Lower leg skin (tissue), 4 donors: ENCODE measurements at places on chromosomes 2 and 18.
A peak's percentile ranks its signal among the peaks of the same experiment; 100 is the strongest.

DNA sequence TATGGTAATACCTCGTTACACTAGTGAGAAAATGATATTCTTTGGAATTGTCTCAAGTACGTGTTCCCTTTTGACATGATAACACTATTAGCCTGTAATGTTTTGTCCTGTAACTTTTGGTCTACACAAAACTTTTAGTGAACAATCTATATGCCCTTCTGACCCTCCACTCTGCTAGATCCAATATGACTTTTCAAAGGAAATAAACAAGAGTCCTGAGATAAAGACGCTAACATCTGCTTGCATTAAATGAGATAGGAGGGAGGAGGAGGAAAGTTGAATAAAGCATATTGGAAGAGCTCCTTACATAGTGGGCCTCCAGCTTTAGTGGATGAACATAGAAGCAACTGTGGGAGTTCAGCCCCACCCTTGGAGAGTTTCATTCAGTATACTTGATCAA lies 83.3 kb upstream of the CAVIN2 start:
- DNase-seq: no peak

GRCh38 chr2:222731201-222731621 lies 59.8 kb downstream of the MOGAT1 start:
- no peak for DNase-seq

DNA sequence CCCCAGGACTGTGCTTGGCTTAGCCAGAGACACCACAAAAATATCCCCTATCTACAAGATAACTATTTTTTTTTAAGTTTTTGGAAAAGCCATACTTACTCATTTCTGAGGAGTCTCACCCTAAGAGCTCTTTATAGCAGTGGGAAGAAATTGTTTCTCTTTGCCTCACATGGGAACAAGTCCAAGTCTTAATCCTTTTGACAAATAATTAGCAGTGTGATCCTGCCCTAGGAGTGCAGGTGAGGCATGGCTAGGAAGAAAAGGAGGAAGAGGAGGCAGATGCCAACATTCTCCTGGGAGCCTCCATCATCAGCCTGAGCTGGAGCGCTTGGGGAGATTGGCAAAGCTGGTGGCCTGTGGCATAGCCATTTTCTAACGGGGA lies 115.6 kb downstream of the STPG4 start:
- DNase-seq: no peak

DNA sequence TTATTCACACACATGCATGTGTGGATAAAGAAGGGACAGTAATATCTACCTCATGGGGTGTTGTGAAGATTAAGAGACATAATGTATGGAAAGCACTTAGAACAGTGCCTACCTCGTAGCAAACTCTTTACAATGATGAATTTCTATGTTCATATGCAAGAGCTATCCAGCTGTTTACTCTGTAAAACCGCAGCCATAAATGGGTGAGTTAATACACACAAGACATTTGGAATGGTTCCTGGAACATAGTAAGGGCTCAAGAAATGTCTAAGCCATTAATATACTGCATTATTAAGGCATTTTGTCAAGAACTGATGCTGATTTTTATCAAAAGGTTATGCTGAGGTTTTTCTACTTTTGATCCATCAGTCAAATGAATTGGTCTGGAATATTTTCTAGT lies 1076.2 kb downstream of the TSN start:
- no peak for DNase-seq

GRCh38 chr18:53603276-53603675 lies 621.2 kb downstream of the MBD2 start:
- DNase-seq: no peak

DNA sequence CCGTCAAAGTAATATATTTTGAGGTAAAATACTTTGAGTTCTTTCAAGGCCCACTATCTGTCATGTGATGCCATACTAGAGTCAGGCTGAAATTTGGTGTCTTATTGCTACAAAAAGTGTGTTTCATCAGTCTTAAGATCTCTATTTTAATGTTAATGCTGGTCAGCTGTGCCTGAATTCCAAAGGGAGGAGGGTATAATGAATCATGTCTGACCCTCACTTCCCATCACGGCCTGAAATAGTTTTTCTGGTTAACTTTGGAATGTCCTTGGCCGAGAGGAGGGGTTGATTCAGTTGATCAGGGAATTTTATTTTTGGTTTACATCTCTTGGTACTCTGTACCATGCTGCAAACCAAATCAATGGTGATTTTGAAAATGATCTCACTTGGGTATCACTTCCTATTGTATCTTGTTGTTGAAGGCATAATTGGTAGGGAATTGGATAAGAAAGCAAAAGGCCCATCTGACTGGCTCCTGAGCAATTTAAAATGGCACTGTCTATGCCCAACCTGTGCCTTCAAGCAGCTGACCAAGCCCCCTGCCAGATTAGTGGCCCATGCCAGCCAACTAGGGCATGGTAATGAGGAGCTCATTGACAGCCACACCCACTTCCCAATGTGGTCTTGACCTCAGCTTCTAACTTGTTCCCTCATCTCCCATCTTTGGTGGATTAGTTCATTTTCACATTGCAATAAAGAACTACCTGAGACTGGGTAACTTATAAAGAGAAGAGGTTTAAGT lies 6.1 kb upstream of the SLC35F5 start:
- no peak for DNase-seq

DNA sequence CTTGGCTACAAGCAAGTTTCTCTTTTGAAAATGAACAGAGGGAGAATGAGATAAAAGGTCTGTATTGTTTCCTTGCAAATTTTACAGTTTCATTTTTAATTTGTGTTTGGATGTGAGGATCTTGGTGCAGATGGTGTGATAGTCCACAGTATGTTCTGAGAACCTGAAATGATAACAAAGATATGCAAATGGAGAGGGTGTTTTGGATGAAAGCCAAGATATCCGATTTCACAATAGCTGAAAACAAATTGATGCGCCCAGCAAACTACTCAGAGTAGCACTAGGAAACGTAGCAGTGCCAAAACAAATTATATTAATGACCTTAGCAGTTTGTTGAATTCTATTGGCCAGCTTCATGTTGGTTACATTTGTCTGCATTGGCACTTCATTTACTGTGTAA lies 683.5 kb downstream of the TMEM182 start:
- DNase-seq: no peak

- DNase-seq: no peak
Measured at GRCh38 chr2:24914713-24915112, 5.3 kb downstream of the ADCY3 start.

GRCh38 chr2:222776792-222777191 lies 84.0 kb upstream of the ACSL3 start:
- DNase-seq: no peak

DNA sequence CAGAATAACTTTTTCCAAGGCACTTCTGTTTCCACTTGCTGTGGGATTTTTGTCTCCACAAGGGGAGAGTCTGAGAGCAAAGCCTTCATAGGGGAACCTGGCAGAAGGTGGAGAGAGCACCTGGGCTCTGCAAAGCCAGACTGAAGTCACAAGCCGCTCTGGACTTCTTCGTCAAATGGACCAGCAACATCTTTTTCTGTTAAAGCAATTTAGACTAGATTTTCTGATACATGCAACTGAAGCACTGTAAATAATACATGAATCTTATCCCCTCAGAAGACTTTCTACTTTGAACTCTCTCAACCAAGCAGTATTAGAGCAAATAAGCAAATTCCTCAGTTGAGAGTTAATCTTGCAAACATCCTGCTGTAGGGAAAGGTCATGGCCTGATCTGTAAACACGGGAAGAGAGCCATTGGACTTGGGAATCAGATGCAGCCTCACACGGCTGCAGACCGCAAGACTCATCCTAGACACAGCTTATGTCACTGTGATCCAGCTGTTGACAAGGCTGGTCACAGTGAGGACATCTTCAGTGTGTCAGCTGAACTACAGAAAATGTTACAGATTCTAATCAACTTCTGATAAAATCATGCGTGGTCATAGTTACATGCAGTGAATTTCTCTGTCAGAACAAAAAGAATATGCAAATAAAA lies 3.2 kb downstream of the SH3YL1 start:
- no peak for DNase-seq

GRCh38 chr18:62715436-62715758 lies at the start of gene PHLPP1:
PHLPP1 (plus strand) TSS chr18:62715541; CDS start chr18:62715684, 143 bp downstream.
- no peak for DNase-seq

DNA sequence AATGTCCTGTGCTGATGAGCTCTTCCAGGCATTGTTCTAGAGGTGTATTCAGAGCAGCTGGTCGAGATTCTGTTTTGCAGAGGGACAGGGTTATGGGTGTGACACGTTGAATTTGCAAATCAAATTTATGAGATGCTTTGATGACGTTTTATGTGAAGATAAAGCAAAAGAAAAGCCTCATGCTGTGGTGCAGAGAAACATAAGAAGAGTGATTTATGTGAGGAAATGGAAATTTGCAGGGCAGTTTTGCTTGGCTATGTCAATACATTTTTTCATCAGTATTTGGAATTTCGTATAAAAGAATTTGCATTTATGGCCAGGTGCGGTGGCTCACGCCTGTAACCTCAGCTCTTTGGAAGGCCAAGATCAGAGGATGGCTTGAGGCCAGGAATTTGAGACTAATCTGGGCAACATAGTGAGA lies 36.4 kb downstream of the TSN start:
- DNase-seq: no peak

DNA sequence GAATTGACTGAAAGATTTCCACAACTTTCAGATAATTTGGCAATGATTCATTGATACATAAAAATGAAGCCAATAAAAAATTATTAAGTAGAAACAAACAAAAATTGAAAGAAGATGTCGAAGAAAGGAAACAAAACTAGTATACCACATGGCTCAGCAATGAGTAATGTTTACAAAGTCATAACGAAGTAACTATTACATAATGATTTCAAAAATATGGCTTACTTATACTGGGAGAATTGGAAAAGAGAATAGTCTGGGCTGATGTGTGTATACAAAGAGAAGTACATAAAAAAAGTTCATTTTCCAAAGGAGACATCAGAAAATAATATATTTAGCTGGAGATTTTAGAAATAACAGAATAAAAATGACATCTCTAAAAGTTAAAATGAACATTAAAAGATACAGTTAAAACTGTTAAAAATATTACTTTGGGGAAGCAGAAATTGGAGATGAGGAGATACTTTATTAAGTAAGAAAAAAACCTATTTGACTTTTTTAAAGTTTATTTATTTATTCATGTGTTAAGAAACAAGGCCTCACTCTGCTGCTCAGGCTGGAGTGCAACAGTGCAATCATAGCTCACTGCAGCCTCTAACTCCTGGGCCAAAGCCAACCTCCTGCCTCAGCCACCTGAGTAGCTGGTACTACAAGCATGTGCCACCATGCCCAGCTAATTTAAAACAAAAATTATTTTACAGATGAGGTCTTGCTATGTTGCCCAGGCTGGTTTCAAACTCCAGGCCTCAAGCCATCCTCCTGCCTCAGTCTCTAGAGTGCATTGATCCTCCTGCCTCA lies 409.7 kb upstream of the PIK3C3 start:
- DNase-seq: no peak

DNA sequence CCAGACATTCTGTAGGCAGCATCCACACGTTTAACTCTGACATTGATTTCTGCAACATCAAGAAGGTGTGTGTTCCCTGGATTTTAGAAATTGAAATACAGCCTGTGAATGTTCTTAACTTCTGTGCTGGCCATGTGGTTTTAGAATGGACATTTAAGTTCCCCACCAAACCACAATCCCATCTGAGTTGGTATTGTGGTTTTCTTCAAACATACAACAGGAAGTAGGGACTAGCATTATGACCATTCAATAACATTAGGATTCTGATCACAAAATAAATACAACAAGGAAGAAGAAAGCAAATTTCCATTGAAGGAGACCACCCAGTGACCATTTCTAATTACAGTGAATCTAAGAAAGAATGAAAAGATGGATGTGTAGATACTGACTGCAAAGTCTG lies 51.2 kb downstream of the MAP3K20 start:
- DNase-seq: no peak

DNA sequence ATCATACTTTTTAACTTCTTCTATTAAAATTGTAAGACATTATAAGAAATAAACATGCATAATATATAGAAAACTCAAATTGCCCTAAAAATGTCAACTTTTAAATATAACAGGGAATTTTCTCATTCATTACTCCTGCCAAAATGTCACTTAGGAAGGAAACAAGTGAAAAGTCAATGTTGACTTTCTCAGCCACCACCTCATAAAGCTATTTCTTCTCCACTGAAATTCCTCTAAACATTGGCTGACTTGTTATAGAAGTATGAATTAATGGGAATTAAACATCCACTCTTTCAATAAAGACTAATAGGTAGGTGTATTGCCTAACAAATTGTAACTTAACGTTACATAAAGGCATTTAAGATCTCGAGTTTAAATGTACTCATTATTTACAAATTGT lies 499.7 kb upstream of the SYT4 start:
- no peak for DNase-seq

DNA sequence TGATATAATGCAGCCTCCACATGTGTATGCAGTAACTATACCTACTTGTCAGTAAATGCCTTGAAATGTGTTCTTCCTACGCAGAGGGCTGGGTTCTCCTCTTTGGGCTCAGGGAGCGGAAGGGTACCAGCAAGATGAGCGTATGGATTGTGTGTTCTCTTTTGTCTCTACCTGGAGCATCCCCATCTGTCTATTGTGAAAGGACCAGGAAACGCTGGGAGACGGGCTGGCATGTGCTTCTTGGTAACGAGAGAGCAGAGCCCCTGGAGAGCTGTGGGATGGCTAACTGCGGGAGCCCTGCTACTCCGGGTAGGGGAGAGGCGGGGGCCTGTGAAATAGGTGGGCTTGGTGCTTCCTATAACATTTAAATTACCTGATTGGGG lies 80.9 kb downstream of the BCL2 start:
- no peak for DNase-seq

GRCh38 chr2:100615886-100616285 lies 53.1 kb downstream of the PDCL3 start:
- DNase-seq: peak; percentile 70

DNA sequence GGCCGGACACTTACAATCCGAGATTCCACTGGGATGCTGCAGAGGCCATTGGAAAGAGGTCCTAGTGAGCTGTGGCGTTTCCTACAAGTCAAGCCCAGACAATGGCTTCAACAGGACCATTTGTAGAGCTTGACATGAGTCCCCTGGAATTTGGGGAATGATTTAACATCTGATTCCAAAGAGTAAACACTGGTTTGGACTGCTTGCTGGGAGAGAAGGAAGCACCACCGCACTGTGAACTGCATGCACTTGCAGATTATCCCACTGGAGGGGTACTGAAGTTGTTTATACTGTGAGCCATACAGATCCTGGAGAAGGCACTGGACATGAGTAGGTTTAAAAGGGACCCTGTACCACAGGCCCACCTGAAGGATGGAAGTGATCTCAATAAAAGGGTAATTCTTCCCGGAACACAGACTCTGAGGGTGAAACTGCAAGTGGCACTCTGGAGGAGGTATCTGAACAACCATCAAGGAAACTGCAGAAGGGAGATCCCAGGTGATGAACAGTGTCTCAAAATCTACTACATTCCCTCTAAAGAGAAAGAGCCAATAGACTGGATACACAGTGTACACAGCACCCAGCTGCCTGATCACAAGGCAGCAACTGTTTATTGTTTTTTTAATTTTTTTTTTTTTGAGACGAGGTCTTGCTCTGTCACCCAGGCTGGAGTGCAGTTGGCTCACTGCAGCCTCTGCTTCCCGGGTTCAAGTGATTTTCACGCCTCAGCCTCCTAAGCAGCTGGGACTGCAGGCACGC lies 4.3 kb upstream of the RAB6C start:
- DNase-seq: no peak

GRCh38 chr2:15886231-15886630 lies 54.1 kb upstream of the MYCN start:
- DNase-seq: no peak

- DNase-seq: peak; percentile 76
Measured at GRCh38 chr18:13258921-13259320, 40.4 kb downstream of the LDLRAD4 start.

GRCh38 chr2:171966235-171966634 lies 33.5 kb upstream of the METAP1D start:
- no peak for DNase-seq
